ENCODE measurements at places on chromosomes 7 and 10.
A peak's percentile ranks its signal among the peaks of the same experiment; 100 is the strongest.

- DNase-seq, result no peak
Measured at GRCh38 chr10:30490289-30491000, 56.5 kb downstream of the MAP3K8 start.

DNA sequence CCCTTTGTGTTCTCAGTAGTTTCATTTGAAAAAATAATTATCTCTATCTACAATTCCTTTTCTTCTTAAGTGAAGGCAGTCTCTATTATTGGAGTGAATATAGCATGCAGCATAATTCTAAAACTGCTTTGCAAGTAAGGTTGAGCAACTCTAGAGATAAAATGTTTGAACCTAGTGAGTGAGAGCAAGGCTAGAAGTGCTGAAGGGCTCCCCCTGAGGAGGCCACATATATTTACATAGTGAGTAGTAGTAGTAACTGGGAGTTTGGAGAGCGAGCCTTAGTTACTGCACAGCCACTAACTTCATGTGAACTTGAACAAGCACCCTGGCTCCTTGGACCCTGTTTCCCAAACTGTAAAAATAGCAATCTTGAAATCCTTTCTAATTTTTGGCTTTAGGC is 141.5 kb upstream of the DKK1 start:
- DNase-seq, result no peak

GRCh38 chr10:71218046-71218650 is 5.8 kb downstream of the UNC5B start:
- no peak for DNase-seq

- no peak for DNase-seq
Measured at GRCh38 chr7:158033196-158033595, 554.4 kb downstream of the PTPRN2 start.

DNA sequence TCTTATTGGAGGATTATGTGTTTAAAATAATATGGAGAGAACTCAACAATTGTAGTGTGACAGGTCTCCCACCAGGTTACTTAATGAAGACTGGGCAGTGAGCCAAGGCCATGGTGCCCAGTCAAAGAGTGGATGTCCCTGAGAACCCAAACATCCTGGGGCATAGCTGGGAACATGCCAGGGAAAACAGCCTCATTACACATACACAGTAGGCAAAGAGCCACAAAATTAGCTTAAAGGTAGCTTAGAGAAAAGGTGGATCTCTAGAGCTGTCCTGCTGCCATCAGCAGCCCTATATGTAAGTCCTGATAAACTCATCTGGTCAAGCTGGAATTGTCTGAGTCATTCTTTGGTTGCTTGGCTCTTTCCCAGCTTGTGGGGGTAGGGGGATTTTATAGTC is 287.8 kb downstream of the PHF14 start:
- DNase-seq, result peak; percentile 95

DNA sequence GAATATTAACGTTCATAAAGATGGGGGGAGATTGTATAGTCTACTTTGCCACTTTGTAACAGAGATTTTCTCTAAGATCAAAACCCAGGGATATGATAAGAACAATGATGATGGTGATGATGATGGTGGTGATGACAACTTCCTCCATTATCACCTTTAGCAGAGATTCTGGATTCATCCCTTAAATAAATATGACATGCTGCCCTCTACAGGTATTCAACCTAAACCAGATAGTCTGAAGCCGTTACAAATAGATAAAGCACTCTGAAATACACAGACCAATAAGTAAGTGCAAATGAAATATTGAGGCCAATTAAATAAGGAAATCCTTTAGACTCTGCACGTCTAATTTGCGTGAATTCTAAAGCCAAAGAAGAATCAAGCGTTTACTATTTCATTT is 211.5 kb downstream of the CREB5 start:
- peak; percentile 38 for DNase-seq

- no peak for DNase-seq
Measured at GRCh38 chr10:111087331-111087756, 10.5 kb downstream of the ADRA2A start.

DNA sequence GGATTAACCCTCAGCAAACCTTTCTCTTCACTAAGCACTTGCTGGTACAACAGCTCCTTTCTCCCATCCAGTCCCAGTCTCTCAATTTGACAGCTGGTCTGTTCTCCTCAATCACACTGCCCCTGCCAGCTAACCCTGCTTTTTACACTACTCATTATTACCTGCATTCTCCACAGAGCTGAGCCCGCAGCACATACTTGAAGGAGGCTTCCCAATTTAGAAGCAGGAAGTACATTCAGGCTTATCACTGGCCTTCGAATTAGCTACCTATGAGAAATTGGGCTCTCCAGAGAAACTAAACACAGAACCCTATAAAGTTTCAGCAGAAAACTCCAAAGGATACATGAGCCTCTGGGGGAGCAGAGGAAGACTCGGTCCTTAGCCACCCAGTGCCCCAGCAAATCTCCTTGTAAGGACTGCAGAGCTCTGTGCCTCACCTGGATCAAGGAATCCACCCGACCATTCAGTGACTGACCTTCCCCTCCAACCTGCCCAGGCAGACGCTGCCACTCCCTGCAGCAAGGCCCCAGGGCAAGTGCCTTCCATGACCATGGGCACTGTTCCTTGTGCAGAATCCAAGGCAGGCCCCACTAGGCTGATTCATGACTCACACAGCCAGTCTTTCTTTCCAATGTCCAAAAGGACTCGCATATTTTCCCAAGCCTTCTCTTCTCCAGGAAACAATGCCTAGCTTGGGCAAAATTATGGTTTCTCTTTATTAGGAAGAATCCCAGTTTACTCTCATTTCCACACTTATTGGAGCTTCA is 68.0 kb downstream of the VOPP1 start:
- peak; percentile 54 for DNase-seq

GRCh38 chr7:134851141-134851540 is 71.7 kb downstream of the CALD1 start:
- DNase-seq, result no peak
